ENCODE measurements at places on chromosomes 6 and 20. TPM values are rescaled to one million over a fixed set of nuclear protein-coding genes. Genes with fewer than 3 reads are reported as not detected.
A peak's percentile ranks its signal among the peaks of the same experiment; 100 is the strongest.

CGA gene
- not detected for total RNA-seq

PSORS1C1 gene
- 0.67 TPM for total RNA-seq

DNA sequence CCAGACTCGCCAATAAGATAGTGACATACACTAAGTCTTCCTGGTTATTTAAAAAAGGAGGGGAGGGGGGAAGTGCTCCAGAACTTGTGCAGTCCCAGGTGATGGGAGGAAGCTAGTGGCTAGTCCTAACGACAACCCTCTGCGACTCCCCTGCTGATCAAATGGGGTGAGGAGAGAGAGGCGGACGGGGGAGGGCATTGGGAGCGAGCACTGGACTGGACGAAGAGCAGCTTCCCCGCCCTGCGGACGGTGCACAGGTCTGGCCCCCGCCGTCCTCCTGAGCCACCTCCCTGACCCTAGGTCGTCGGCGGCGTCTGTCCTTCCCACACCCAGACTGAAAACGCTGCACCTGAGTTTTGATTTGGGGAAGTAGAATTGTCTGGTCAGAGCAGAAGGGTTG is 2.2 kb upstream of the OLIG3 start:
- H3K36me3 ChIP-seq, result no peaks in the 10 kb centered on the region
- no peak overlapping the region for H3K27ac ChIP-seq
- peak overlapping the region; percentile 85 for H3K4me3 ChIP-seq
- peak; percentile 3 for DNase-seq

GRCh38 chr6:37882724-37883413 is 63.3 kb downstream of the ZFAND3 start:
- no peak overlapping the region for H3K4me3 ChIP-seq
- H3K27me3 ChIP-seq, result no peaks in the 10 kb centered on the region
- H3K36me3 ChIP-seq, result no peaks in the 10 kb centered on the region
- peaks cover 34% of the 10 kb centered on the region for H3K4me1 ChIP-seq
- H3K27ac ChIP-seq, result no peak overlapping the region

Data from activated T-cell treated with anti-CD3 and anti-CD28 coated beads, Interleukin-2, amount 50 U/mL, for 72 hours (primary cell).